ENCODE measurements at places on chromosomes 4 and X.

DNA sequence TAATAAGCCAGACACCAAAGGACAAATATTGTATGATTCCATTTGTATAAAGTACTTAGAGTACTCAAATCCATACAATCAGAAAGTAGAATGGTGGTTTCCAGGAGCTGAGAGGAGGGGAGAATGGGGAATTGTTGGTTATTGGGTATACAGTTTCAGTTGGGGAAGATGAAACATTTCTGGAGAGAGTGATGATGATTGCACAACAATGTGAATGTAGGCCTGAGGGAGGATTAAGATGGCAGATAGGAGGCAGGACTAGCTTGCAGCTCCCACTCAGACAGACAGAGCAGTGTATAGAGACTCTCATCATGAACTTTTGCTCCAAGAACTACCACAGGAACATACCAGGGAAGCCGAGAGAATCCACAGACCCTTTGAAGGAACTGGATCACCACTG, 75.7 kb upstream of the PAK3 start:
- no peak for DNase-seq

- no peak for DNase-seq
Measured at GRCh38 chr4:34191443-34191842, 2052.9 kb downstream of the ARAP2 start.

GRCh38 chr4:31793907-31794306, 1073.7 kb downstream of the PCDH7 start:
- no peak for DNase-seq

DNA sequence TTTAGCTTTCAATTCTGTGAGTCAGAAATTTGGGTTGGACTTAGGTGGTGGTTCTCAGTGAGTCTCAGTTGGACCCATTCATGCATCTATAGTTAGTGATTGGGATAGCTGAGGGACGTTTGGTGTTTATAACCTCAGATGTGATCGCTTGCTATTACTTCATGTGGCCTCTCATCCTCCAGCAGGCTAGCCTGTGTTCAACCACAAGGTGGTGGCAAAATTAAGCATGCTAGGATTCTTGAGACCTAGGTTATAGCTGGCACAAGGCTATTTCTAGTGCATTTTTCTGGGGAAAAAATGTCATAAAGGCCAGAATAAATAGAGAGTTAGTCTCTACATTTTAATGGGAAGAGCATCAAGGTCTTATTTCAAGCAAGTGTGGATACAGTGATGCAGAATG, 10.9 kb upstream of the GRPR start:
- DNase-seq, result no peak

GRCh38 chr4:175048906-175049305, 130.7 kb downstream of the ADAM29 start:
- DNase-seq, result no peak

DNA sequence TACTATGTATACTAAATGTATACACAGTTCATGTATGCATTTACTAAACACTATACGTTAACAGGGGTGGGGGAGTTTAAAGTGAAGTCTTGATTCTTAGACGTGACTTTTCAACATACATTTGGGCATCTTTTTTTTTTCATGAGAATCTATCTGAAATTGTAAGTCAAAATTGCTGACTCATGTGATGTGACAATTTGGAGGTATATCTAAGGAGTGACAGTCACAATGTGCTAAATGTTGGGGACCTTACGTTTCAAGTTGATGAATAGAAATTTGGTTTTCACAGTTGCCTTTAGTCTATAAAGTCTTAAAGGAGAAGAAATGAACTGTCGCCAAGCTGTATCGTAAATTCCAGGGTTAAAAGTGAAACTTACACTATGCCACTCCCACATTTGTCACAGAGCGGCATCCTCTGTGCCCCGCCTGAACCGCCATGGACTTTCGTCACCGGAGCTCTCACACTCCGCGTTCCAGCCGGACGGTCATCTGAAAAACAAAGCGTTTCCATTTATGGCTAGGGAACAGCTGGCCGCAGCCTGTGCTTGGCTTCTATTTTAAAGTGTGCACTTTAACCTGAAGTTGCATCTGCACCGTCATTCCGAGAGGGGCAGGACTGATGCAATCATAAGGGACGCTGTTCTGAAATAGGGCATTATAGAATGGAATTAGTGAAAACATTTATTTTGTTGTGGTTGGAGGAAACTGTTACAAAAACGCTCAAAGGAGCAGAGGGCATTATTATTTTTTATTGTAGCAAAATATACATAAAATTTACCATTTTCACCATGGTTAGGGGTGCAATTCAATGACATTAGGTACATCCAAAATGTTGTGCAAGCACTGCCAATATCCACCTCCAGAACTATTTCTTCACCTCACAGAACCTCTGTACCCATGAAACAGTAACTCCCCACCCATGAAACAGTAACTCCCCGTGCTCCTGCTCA, 30.9 kb downstream of the PDLIM3 start:
- no peak for DNase-seq

DNA sequence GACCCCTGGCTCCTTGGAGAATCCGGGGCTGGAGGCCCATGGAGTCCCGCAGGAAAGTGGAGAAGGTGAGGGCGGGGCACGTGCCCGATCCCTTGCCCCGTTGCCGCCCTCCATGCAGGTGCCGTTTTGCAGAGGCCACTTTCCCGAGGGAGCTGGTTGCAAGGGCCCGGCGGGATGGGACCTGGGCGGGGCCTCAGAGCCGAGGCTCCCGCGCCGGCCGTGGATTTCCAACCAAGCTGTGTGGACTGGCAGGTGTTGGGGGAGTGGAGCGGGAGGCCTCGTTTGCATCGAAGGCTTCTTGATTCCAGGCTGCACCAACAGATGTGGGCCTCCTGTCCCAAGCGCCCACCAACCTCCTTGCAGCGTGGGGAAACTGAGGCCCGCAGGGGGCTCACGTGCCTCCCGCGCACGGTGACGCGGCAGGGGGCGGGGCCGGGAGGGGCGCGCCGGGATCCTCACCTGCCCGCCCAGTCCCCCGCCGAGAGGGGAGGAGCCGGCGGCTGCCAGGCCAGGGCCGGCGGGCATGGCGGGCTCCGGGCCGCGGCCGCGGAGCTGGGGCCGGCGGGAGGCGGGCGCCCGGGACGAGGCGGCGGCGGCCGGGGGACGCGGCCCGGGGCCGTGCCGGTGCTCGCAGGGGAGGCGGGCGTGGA, 24.9 kb downstream of the SH3BP2 start:
- DNase-seq, result no peak

- DNase-seq, result no peak
Measured at GRCh38 chr4:109701566-109702410, 1.5 kb downstream of the CASP6 start.

DNA sequence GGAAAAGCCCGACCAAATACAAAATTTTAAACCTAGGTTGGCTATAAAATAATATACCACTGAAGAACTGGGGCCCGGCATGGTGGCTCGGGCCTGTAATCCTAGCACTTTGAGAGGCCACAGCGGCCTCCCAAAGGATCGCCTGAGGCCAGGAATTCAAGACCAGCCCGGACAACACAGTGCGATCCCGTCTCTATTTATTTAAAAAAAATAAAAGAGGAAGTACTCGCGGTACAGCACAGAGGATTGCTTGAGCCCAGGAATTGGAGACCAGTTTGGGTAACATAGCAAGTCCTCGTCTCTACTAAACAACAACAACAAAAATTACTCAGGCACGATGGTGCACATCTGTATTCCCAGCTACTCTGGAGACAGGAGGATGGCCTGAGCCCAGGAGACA, 44.8 kb upstream of the CDKN2AIP start:
- no peak for DNase-seq

GRCh38 chr4:113406723-113407016, 354.9 kb downstream of the CAMK2D start:
- no peak for DNase-seq

- no peak for DNase-seq
Measured at GRCh38 chrX:133563705-133564104, 148.4 kb upstream of the GPC4 start.

GRCh38 chr4:149291463-149291862, 524.2 kb downstream of the IQCM start:
- no peak for DNase-seq

- DNase-seq, result no peak
Measured at GRCh38 chr4:162853788-162854187, 312.9 kb downstream of the NAF1 start.

DNA sequence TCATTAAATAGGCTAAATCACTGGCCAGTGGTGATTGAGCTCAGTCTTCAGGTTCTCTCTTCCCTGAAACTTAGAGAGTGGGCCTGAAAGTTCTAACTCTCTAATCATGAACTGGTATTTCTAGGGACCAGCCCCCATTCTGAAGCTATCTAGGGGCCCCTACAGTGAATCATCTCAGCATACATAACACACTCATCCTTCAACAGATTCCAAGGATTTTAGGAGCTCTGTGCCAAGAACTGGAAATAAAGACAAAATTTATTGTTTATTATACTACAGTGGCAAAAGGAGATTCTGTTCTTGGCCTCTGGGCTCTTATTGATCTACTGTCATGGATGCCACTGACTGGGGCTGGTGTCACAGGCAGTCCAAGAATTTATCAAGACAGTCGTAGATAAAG, 263.8 kb upstream of the IGFBP7 start:
- no peak for DNase-seq

DNA sequence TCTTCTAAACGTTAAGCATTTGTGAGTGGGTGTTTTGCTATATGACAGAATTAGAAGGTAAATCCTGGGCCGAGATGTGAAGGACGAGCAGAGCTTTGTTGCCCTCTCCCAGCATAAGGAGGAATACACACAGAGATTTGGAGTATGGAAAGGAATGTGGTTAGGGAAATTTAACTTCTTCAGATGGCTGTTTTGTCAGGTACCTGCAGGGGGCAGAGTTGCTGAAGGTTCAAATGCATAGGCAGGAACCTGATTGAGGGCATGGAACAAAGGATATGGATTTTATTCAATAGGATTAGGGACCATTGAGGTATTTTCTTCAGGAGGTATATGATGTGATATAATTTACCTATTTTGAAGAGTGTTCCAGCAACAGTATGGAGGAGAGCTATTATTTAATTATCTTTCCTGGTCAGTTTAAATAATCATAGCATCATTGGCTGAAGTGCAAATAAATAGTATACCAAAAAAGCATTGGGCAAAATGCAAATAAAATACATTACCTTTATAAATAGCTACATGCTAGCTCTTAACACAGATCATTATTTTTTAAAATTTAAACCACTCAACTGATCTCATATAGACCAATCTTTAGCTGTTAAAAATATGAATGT, 143.6 kb downstream of the SLIT2 start:
- no peak for DNase-seq

DNA sequence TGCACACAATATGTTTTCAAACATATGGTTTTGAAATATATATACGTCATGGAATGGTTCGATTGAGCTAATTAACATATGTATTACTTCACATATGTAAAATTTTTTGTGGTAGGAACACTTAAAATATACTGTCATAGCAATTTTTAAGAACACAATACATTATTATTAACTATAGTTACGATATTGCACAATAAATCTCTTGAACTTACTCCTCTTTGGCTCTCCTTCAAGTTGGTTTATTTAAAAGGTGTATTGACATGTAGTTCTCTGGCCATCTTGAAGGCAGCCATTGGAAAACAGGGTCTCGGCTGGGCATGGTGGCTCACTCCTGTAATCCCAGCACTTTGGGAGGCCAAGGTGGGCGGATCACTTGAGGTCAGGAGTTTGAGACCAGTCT, 53.8 kb downstream of the CASP3 start:
- DNase-seq, result no peak

All from stimulated activated CD8-positive, alpha-beta memory T cell treated with anti-CD3 and anti-CD28 coated beads, Interleukin-15, amount 100 ng/mL, for 48 hours (primary cell).